HAP-1 (cell line): ENCODE measurements at places on chromosomes 2 and 18.

- DNase-seq = no peak
Measured at GRCh38 chr2:209253544-209253943, 170.3 kb upstream of the MAP2 start.

- DNase-seq = peak; percentile 53
Measured at GRCh38 chr2:18178736-18179349, 300.4 kb downstream of the KCNS3 start.

- DNase-seq = no peak
Measured at GRCh38 chr18:56146565-56146964, 491.8 kb downstream of the TXNL1 start.

DNA sequence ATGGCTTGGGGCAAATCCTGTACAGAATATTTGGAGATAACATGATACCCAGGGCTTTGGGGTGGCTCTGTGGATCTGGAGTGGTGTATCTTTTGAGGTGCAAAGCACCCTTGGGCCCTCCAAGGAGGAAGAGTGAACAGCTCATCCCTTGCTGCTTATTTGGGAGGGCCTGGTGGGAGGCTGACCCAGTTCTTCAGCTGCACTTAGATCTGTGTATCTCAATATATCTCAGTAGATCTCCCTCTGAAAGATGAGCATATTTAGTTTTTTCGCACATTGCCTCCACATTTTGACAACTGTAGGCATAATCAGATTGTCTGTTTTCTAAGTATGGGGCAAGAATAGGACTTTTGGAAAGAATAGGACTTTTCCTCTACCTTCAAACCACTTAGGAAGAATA, 2.8 kb downstream of the TRIM54 start:
- no peak for DNase-seq

DNA sequence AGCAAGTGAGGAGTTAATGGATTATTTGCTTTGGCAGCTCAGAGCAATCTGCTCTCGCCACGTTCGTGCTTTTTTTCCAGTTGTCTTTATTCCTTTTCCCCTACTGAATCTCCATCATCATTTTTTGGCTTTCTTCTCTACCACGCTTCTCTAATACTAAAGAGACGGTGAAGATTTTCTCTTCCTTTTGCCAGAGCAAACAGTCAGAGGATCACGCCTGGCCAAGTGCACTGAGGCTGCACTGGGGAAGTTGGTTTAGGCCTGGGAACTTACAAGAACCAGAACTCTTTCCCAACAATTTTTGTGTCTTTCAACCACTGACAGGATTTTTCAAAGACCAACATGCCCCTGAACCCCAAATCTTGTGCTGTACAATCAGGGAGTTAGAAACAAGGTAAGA, 172.3 kb downstream of the PID1 start:
- DNase-seq = no peak

GRCh38 chr2:21981127-21981526, 857.4 kb downstream of the TDRD15 start:
- DNase-seq = no peak

DNA sequence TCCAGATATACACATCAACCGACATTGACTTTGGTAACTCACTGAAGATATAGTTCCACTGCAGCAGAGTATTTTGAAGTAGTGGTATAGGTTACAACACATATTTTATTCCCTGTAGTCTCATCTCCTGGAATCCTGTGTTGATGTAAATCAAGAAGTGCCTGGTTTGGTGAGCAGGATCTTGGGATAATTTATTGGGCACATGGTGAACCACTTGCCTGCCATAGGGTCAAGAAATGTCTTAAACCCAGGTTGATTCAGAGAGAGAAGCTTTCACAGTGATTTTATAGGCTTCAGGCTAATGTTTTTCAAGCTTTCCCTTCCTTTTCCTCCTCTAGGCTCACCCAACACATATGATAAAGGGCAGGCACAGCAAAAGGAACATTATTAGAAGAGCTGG, 24.6 kb downstream of the CCDC85A start:
- no peak for DNase-seq

DNA sequence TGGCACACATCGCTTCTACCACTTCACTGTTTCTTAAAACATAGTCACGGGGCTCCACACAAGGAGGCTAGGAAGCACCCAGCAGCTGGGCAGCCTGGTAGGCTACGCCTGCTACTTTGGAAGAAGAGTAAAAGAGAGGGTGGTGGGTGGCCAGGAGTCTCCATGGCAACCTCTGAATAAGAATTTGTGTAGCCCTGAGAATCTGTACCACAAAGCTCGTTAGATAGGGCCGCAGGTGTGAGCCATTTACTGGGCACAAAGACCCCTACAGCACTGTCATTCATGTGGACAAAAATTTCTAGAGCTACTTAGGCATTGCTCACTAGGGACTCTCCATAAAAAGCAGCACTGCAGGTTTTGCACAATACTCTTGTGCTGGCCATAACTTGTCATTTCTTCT, 166.4 kb upstream of the MSH6 start:
- no peak for DNase-seq

GRCh38 chr18:28045176-28045810, 131.6 kb downstream of the CDH2 start:
- peak; percentile 51 for DNase-seq

- DNase-seq = no peak
Measured at GRCh38 chr18:5380586-5380985, 85.1 kb upstream of the ZBTB14 start.

- no peak for DNase-seq
Measured at GRCh38 chr2:204260901-204261300, 284.4 kb upstream of the PARD3B start.

DNA sequence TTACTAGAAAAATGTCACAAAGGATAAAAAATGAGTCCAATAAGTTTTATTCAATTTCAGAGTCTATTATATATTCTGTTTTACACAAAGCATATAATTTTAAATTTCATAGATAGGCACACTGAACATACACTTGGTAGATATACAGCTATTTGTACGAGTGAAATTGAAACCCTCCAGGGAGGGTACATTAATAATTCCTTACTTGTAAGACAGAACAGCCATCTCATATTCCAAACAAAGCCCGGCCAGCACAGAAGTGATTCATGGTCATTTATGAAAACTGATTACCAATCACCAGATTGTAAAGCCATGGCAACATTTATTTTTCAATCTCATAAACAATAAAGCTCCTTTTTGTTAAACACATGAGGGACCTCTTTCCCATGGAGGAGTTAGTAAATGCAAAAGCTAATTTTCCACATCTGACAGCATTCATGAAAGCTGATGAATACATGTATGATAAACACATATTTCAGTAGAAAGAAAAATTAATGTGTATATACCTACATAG, 190.6 kb downstream of the TDRD15 start:
- DNase-seq = no peak

GRCh38 chr18:25284281-25284680, 67.7 kb downstream of the ZNF521 start:
- no peak for DNase-seq

GRCh38 chr2:172172513-172173173, 69.9 kb upstream of the DLX2 start:
- DNase-seq = peak; percentile 58

DNA sequence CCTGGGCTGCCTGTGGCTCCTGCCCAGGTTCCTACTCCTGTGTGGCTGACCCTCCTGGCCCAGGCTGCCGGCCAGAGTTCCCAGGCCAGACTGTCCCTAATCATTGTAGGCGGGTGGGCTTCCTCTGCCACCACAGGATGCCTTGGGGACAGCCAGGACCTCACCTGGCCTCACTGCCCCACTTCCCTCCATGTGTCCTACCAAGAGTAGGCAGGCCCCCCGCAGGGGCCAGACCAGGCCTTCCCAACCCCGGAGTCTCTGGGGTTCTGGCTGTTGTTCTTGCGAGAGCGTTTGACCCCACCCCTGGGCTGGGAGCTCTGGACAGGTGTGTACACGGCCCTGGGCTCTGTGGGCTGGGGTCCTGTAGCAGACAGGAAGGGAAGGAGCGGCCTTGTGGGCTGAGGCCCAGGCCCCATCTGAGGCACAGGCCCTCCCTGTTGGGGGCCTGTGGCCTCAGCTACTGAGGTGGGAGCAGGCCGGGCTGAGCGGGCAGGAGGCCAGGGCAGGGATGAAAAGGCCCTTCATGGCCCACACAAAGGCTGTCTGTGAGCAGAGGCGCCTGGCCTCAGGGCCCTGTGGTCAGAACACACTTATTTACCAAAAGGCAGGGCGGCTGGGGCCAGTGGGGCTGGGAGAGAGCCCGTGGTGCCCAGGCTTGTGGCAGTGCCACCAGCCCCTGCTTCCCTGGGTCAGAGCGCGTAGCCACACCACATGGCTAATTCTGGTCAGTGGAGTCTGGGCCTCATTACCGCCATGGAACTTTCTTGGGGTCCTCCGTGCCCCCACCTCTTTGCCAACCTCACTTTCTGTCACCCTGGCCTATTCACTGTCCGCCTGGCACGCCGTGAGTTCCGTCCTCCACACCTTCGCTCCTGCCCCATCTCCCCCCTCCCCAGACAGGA, 2.0 kb downstream of the SNORC start:
- DNase-seq = no peak

- no peak for DNase-seq
Measured at GRCh38 chr2:216016581-216016980, 3.2 kb upstream of the MREG start.

- no peak for DNase-seq
Measured at GRCh38 chr2:195489101-195489500, 167.9 kb upstream of the SLC39A10 start.

- DNase-seq = no peak
Measured at GRCh38 chr2:216073773-216074172, 7.8 kb downstream of the PECR start.

DNA sequence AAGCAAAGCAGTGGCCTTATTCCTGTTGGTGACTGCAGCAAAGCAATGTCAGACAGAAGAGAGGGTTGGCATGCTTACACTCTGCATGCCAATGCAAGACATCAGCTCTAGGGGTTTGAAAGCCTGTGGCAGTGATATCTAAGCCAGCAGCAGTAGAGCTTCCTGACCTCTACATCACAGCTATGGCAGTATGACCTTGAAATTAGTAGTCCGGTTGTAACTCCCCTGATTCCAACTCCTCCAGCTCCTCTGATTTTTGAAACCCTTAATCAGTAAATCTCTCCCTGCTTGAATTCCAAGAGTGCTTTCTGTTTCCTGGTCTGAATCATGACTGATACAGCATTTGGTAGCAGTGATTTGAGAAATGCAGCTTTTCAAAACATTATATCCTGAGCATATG, 60.0 kb upstream of the LRP1B start:
- DNase-seq = no peak

GRCh38 chr2:9205963-9206948, at the start of gene ASAP2:
TSS of gene ASAP2 (plus strand) at chr2:9206812. CDS start at chr2:9207105, 293 bp downstream.
- peak; percentile 77 for DNase-seq

DNA sequence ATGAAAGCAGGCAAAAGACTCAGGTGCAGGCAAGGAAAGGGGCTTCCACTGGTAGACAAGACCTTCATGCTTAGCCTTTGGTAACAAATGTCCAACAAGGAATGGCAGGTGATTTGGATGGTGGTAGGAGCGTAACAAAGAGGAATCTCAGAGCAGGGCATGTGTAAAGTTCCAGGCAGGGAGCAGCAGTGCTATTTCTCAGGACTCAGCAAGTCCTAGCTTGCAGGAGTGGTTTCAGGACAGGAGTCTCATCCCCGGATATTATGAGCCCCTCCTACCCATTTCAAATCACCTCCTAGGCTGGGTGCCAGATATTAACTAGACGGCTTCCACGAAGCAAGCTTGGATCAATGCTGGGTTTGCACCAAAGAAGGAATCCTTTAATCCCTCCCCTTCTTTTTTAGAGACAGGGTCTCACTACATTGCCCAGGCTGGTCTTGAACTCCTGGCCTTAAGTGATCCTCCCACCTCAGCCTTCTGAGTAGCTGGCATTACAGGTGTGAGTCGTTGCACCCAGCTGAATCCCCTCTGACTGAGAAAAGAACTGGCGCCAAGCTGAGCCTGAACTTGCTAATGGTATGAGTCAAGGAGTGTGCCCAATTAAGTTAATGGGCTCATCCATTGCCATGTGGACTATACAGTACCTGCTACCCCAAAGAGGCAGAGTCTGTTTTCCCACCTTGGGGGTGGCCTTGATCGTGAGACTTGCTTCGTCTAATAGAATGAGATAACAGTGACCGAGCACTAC, 190.3 kb downstream of the ARL4C start:
- DNase-seq = no peak

DNA sequence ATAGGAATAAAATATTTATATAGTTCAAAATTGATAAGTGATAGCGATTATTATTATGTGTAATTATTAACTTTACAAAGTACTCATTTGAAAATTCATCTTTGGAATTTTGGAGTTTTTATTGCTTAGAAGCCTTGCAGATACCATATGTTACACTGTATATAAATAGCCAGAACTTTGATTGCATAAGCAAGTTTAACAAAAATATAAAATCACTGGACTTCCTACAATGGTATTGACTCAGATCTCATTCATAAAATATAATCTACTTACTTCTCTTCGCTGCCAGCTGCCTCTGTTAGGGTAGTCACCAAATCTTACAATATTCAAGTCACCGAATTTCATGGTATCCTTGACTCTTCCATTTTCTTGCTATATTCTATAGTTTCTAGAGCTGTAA, 22.5 kb downstream of the KLHL14 start:
- no peak for DNase-seq

DNA sequence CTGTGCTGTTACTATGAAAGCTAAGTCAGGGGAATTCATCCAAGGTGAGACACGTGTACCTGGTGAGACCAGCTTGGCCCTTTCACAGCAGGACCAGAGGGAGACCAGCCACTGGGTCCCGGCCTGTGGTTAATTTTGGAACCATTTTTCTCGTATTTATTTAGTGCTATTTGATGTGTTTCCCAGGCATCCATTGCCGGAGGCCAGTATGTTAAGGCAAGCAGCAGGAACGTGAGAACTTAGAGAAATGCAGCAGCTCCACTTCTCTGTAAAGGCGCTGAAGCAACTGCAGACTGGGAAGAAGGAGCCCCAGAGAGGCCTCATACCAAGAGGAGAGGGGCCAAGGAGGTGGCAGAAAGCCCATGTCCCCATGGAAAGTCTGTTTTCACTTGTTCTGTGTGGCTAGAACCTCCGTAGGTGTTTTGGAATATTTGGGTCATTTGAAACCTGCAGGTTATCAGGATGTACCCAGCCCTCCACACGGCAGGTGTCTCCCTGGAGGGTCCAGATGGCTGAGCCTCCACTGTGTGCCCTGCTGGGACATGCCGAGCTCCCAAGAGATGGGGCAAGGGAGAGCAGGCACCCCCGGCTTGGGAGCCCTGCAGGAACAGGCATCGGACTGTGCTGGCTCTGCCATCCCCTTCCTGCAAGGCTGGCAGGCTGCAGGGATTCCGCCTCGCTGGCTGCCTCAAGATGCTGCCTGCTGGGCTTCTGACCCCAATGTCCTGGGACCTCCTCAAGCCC, 256.0 kb upstream of the RAB6C start:
- no peak for DNase-seq

DNA sequence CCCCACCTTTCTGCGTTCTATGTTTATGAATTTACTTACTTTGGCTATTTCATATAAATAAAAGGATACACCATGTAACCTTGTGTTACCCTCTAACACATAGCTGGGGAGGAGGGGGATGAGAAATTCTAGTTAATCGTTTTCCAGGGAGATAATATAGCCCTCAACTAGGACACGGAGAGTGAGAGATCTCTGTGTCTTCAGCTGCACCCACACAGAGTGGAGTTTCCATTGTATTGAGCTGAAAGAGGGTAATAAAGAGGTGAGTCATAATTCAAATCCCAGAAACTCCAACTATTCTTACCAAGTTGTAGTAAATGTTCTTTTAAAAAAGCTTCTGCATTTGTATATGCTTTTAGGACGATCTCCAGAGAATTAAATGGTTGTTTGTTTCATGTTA, 110.1 kb upstream of the SULT1C3 start:
- DNase-seq = no peak
